ENCODE measurements at places on chromosomes 1 and 21. TPM values are rescaled to one million over a fixed set of nuclear protein-coding genes. Genes with fewer than 3 reads are reported as not detected.

Gene EVA1C
- 24.2 TPM for total RNA-seq

Gene PLXNA2
- total RNA-seq, result 78.9 TPM

Gene SUSD4
- not detected for total RNA-seq

Gene NBPF26
- total RNA-seq, result 10.6 TPM

Gene PDPN
- not detected for total RNA-seq

Gene ASCL5
- total RNA-seq, result not detected

Gene CNIH3
- 1.9 TPM for total RNA-seq

Gene ZNHIT6
- 16.4 TPM for total RNA-seq

Gene ZFP69
- total RNA-seq, result 3.2 TPM

Gene ARPC5
- 163 TPM for total RNA-seq

Gene NOS1AP
- 1.1 TPM for total RNA-seq

Gene TNN
- total RNA-seq, result not detected

Gene RAB7B
- total RNA-seq, result 0.15 TPM

Gene KDF1
- total RNA-seq, result not detected
